ELF-1 (cell line): ENCODE measurements at places on chromosomes 16 and 17.

DNA sequence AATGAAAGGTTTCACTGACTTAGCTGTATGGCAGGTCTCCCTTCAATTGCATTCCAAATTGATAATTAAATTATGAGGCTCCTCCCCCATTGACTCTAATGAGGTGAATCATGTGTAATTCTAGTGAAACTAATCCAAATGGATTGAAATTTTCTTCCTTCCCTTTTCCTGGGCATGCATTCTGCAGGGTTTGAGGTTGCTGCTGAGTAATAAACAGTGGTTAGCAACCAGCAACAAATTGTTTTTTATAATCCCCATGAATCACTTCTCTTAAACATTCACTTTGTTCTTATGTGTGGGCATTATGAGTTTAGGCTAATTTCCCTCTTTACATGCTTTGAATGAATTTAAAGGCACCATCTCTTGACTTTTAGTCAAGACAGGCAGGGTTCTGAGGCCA is 43.4 kb downstream of the MYOCD start:
- no peak for DNase-seq

DNA sequence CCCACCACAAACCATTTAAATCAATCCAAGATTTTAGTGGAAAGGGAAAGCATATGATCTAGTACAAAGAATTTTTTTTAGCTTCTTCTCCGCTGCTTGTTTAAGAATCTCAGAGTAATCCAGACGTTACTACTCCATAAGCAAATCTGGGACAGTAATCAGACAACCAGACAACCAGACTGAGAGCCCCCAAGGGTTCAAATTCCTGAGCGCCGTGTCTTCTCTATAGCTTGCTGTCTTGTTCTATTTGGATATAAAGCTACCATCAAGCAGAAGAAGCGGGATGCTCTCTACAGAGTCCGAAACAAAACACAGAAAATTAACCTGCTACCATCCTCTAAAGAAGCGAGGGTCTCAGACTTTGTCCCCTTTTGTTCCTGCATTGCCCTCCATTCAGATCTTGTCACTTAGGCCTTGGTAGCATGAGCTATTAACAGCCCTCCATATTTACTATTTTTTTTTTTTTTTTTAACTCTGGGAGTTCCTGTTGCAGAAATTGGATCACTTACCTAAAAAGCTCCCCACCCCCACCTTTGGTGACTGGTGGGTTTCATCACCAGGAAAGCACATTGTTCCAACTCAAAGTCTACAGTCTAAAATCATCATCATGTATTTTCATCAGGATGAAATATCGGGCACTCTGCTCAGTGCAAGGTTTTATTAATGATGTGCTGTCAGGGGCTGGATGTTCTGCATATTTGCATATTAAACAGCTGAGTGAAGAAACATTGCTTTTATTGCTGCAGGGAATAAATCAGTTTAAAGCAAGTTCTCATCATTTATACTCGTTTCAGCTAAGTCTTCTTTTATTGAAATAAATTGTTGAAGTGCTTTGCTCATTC is 576.7 kb downstream of the WWOX start:
- no peak for DNase-seq

GRCh38 chr16:445566-445965 is 20.1 kb downstream of the RAB11FIP3 start:
- no peak for DNase-seq

DNA sequence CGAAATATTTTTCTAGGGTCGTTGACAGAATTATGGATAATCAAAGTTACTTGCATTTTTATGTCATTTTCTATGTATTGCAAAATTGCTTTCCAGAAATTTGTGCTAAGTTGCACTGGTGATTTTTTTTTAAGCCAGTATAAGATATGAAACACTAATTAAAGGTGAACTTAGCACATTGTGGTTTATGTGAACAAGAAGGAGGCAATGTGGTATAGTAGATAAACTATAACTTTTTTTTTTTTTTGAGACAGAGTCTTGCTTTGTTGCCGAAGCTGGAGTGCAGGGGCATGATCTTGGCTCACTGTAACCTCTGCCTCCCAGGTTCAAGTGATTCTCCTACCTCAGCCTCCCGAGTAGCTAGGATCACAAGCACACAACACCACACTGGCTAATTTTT is 13.2 kb downstream of the DGKE start:
- DNase-seq, result no peak

GRCh38 chr17:20234276-20234675 is 225.1 kb downstream of the SPECC1 start:
- no peak for DNase-seq

DNA sequence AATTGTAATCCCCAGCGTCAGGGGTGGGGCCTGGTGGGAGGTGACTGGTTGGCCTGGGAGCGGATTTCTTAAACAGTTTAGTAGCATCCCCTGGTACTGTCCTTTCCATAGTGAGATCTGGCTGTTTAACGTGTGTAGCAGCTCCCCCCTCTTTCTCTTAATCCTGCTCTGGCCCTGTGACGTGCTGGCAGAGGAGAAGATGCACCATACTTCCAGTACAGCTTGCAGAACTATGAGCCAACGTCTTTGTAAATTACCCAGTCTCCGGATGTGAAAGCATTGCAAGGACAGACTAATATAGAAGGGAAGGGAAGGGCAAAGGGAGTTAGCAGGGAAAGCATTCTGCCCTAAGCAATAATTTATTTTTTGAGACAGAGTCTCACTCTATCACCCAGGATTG is 83.9 kb downstream of the RMI2 start:
- DNase-seq, result no peak
